ENCODE measurements at places on chromosomes 16 and 17.

DNA sequence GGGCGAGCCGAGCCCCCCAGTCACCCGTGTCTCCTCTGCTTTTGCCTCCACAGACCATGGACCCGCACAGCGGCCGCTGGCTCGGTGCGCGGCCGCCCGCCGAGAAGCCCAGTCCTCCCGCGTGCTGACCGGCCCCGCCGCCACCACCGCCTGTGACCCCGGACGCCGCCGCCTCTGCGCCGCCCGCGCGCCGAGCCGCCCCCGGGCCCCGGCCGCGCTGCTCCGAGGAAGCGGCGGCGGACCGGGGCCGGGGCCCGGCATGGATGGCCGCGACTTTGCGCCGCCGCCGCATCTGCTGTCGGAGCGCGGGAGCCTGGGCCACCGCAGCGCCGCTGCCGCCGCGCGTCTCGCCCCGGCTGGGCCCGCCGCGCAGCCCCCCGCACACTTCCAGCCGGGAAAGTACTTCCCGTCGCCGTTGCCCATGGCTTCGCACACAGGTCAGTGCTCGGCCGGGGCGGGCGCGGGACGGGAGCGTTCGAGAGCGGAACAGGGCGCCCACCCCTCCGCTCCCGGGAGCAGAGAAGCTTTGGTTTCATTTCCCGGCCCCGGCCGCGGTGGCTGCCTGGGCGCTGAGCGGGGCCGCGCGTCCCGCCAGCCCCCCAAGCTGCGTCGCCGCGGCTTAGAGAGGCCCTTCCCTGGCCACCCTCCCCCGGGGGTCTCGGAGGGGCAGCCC is 4.4 kb downstream of the BAHCC1 start:
- DNase-seq, result no peak

DNA sequence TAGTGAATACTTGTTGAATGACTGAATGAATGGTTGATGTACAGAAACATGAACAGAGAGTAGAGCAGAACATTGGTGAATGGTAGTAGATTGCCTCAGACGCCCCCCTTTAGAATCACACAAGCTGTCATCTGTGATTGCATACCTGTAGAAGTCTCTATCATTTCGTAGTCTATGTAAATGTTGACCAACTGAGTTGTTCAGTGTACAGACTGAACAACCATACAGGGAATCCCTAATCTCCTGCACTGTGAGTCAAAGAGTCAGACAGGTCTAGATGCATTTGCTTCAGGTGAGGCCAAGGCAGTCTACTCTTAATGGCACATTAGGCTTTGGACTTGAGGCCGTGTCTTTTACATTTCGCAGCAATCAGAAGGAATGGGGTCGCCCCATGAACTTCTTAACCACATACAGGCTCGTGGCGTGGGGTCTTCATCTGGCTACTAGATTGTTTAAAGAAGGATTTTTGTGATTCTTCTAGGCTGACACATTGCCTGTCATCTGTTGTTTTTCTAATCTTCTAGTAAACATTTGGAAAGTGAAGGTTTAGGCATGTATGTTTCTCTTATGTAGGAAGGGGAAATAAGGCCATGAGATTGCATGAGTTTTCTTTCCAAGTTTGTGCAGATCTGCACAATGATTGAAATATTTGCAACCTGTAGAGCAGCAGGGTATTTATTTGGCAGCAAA is 157.4 kb downstream of the WWOX start:
- DNase-seq, result no peak

DNA sequence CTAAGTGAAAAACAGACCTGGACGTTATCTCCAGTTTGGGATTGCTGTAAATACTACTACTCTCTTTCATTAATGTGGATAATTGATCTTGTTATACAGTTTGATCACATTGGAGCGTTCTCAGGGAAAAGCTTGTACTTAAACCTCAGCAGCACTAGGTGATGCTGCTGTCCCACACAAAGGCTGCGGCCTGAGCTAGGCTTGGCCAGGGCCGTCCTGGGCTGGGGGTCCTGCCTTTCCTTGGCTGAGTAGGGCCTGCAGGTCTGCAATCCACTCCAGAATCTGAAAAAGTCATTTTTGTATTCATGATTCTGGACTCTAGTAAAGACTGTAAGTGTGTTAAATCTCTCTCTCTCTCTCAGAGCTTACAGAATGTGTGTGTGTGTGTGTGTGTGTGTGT is 23.7 kb upstream of the PMFBP1 start:
- DNase-seq, result no peak

DNA sequence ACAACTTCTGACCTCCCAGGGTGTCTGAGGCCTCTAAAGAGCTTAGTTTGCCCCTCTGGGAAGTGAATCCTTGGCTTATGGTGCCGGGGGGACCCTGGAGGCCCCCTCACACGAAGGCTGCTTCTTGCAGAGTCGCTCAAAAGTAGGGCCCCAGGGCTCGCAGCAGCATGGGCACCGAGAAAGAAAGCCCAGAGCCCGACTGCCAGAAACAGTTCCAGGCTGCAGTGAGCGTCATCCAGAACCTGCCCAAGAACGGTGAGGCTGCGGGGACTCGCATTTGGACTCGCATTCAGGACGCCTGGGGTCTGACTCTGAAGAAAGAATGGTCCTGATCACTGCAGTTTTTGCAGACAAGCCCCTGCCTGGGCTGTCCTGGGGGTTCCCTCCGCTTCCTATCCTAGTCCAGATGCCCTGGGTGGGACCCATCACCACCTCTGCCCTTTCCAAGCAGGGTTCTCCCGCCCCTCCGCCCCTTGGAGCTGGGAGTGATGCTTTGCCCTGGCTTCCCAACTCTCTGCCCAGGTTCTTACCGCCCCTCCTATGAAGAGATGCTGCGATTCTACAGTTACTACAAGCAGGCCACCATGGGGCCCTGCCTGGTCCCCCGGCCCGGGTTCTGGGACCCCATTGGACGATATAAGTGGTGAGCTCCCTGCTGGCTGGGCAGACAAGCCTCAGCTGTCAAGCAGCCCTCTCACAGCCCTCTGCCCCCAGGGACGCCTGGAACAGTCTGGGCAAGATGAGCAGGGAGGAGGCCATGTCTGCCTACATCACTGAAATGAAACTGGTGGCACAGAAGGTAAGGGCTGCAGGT is 698 bp downstream of the ACBD4 start:
- DNase-seq, result no peak

DNA sequence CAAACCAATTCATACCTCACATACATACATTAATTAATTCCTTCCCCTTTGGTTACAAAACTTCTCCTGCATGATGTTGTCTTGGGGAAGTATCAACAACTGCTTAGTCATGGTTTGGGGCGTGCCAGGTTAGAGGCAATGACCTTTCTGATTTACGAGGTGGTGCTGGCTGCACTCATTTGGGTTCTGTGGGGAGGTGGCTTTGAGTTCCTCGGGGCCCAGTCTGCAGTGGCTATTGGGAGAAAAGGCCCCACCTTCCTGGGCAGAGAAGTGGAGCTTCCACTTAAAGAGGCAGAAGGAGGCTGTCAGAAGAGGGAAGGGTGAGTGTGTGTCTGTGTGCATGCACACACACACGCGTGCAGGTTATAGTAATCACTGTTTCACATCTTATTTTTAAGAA is 10.2 kb upstream of the ETV4 start:
- no peak for DNase-seq

- no peak for DNase-seq
Observed at GRCh38 chr17:19996086-19996485, 13.1 kb upstream of the SPECC1 start.

DNA sequence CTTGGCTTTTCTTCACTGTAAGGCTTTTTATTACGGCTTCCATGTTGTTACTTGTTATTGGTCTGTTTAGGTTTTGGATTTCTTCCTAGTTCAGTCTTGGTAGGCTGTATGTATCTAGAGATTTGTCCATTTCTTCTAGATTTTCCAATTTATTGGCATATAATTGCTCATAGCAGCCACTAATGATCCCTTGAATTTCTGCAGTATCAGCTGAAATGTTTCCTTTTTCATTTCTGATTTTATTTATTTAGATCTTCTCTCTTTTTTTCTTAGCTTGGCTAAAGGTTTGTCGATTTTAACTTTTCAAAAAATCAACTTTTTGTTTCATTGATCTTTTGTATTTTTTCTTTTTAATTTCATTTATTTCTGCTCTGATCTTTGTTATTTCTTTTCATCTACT is 18.5 kb downstream of the NLRP1 start:
- no peak for DNase-seq

- DNase-seq, result no peak
Observed at GRCh38 chr16:27498031-27498825, 51.5 kb downstream of the GTF3C1 start.

DNA sequence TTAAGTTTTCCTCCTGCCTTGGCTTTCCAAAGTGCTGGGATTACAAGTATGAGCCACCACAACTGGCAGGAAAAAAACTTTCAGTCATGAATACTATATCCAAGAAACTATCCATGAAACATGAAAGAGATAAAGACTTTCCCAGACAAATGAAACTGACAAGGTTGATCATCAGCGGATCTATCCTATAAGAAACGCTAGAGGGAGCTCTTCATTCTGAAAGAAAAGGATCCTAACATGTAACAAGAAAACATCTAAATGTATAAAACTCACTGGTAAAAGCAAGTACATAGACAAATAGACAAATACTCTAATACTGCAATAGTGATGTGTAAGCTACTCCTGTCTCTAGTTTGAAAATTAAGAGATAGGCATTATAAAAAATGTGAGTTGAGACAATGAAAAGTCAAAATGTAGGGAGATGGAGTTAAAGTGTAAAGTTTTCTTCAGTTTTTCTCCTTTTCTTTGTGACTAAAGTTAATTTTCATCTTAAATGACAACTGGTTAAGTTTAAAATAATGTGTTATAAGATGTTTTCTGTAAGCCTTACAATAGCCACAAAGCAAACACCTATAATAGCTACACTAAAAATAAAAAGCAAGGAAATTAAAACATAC is 79.6 kb upstream of the TEKT1 start:
- no peak for DNase-seq

- no peak for DNase-seq
Observed at GRCh38 chr17:77807051-77807745, 151.3 kb upstream of the TNRC6C start.

- DNase-seq, result no peak
Observed at GRCh38 chr17:27520491-27521185, 64.4 kb downstream of the KSR1 start.

GRCh38 chr17:48634493-48635208 is 8.5 kb upstream of the HOXB9 start:
- no peak for DNase-seq

DNA sequence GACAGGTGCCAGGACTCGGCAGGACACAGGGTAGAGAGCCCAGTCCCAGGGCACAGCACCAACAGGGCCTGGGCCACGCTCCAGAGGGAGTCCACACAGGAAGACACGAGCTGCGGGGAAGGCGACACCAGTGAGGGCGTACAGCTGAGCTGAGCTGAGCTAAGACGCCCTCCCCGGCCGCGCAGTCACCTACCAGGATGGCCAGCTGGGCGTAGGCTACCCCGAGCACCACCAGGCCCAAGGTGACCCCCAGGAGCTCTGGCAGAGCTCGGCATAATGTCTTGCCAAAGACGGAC is 42.6 kb downstream of the TSC2 start:
- no peak for DNase-seq

- no peak for DNase-seq
Observed at GRCh38 chr16:69324013-69324531, 6.3 kb downstream of the PDF start.

DNA sequence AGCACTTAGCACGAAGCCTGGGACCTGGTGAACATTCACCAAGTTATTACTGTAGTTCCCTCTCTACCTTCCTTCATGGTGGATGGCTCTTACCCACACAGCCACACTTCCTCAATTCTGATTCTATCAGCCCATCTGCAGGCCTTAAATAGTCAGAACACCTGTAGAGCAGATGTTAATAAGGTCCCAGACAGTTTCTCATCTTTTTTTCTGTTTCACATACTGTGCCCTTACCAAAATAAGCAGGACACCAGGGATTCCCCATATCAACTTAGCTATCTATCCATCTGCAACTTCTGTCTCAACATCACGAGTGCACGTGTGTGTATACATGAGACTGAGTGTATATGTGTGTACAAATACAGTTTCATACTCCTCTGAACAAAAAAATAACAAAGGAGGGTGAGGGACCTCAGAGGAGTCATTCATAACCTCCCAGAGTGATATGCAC is 2.8 kb downstream of the RECQL5 start:
- no peak for DNase-seq

DNA sequence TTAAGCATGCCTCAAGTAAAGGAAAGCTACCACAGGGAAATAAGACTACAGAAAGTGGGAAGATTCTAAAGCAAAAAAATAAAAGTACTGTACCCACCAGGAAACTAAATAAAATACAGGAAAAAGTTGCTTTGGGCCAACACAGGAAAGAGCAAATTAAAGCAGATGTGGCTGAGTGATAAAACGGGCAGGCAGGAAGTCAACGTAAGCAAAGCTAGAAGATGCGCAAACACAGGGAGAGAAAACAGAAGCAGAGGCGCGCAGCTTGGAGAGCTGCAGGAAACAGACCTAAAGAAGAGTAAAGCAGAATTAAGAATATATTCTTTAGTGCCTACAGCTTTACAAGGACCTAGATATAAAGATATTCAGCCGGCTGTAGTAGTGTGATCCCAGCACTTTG is 21.7 kb downstream of the USP36 start:
- no peak for DNase-seq

DNA sequence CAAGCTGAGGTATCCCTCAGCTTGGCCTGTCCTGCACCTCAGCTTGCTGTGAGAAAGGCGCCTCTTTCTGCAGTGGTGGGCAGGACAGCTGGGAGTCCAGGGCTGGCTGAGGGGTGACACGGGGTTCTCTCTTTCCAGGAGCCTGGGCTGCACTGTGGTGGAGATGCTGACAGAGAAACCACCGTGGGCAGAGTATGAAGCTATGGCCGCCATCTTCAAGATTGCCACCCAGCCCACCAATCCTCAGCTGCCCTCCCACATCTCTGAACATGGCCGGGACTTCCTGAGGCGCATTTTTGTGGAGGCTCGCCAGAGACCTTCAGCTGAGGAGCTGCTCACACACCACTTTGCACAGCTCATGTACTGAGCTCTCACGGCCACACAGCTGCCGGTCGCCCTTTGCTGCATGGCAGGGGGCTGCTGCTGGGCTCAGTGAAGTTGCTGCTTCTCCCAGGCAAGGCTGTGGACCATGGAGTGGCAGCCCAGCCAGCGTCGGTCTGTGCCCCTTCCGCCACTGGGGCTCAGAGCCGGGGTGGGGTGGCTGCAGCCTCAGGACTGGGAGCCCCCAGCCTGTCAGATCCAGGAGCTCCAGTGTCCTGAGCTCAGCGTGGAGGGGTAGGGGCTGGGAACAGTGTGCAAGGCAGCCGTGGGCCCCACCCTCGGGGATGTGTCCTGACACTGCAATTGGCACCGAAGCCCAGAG is 6.4 kb downstream of the LIMD2 start:
- no peak for DNase-seq
